ELF-1 (cell line): ENCODE measurements at places on chromosomes 11 and 22.

DNA sequence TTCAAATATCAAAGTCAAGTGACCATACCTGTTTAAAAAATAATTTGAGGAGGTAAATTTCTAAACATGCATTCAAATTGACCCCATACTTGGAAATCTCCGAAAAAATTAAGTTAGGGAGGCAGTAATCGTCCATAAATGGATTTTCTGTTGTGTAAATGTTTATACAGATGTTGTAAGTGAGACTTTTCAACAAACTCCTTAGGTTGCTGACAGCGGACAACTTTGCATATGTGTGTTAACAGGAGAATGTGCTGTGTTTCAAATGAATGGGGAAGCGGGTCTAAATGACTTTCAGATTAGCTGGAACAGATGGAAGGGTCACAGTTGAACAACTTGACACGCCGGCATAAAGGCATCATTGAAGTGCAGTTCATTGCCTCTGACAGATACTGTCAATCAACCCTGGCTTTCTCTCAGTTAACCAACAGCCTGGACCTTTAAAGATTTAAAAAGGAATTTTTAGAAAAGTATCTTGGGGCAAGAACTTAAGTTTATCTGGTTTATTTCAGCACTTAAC lies 98.2 kb upstream of the DBX1 start:
- DNase-seq, result no peak

GRCh38 chr22:20866736-20867135 lies 7.9 kb downstream of the SNAP29 start:
- DNase-seq, result no peak

DNA sequence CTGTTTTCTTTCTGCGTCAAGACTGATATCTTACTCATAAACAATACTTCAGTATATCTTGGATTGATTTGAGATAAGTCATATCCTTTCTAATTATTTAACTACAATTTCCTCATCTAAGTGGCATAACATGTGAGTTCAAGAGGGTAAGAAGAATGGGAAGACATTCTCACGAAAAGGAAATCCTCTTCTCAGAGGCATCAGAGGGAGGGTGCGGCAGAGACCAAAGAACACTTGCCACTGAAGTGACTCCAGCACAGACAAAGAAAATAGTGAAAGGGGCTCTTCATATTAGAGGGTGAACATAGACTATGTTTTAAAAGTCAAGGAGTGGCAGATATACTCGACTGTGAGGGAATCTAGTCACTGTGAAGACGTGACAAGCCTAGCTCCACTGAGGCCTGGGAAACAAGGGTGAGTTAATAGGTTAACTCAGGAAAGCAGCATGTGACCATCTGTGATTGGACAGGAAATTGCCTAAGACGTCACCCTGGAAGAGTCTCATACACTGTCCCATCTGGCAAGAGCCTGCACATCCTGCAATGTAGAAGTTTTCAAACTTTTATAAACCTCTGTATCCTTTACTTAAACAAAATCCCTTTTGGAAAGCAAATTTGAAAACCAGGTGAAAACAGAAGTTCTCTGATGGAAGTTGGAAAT lies 1.9 kb upstream of the MMP1 start:
- no peak for DNase-seq

DNA sequence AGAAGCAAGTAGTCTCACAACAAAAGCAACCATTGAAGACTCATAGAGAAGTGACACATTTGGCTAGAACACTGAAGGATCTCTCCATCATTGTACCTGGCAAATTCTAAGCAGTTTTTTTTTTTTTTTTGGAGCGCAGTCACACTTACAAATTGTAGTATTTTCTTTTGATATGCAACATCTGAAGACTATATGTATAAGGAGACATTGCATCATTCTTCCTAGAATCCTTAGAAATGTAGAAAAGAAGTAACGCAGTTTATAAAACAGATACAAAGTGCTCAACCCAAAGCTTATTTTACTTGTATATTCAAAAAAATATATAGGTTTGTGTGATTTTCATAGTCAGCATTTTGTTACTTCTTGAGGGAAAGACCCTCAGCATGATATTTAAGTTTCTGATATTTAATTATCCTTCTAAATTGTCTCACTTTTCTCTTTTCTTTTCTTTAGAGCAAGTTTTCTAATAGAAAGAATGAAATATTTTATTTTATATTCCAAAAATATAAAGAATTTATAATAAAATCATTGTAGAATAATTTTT lies 20.0 kb downstream of the KDM4D start:
- no peak for DNase-seq

DNA sequence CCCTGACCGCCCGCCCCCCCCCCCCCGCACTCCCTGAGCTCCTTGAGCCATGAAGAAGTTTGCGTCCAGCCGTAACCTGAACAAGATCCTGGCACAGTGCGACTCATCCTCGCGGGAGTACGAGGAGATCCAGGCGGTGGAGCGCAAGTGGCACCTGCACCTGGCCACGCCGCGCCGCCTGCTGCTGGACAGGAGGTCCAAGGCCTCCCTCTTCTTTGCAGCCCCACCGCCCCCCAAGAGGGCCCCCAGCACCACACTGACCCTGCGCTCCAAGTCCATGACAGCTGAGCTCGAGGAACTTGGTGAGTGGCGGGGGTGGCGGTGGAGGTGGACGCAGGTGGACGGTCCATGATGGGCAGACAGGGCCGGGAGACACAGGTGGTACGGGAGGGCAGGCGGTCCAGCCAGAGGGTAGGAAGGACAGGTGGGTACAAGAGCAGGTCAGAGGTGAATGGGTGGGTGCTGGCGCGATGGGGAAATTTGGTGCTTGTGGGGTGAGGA lies 32.1 kb upstream of the ACR start:
- DNase-seq, result no peak

GRCh38 chr11:120133216-120134105 lies 4.5 kb downstream of the TRIM29 start:
- peak; percentile 0 for DNase-seq

DNA sequence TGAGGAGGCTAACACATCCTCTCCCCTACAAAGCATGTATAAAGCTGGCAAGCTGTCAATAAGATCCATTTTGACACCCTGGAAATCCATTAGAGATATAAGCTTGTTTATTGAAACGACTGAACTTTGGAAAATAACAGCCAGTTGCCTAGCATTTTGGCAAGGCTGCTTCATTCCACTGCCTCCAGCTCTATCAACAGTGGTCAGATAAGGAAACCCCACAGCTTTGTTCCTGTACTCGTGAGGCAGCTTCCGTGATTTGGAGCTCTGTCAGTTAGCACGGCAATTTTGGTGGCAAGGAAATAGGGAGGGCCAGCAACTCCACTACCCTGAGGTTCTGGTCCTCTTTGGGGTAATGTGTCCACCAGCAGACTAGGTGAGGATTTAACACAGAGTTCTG lies 2.0 kb upstream of the OR51S1 start:
- no peak for DNase-seq

DNA sequence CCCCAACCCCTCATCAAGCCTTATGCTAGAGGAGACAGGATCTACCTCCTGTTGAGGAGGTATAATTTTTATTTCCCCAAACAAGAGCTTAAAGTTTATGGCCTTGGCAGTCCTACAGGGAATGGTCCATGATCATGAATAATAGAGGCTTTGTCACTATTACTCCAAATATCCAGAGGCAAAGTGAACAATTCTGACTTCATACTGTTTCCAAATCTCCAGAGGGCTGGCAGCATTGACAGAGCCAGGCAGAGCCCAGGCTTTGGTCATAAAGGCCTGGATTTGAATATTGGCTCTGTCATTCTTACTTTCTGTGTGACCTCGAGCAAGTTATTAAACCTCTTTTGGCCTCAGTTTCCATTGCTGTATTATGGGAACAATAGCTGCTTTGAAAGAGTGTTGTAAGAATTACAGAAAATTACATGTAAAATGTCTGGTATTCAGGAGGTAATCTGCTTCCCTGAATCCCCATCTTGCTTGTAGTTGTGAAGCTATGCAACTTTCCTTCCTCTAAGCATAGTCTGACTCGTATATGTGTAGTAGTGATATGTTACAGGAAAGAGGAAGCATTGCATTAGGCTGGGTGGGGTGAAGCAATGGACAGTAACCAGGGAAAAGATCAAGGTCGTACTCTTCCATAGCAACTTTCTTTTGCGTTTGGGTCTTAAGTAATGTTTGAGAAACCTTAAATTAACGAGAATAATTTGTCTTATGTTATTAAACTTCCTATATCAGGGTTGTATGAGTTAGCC lies 88.8 kb downstream of the CD44 start:
- DNase-seq, result no peak

DNA sequence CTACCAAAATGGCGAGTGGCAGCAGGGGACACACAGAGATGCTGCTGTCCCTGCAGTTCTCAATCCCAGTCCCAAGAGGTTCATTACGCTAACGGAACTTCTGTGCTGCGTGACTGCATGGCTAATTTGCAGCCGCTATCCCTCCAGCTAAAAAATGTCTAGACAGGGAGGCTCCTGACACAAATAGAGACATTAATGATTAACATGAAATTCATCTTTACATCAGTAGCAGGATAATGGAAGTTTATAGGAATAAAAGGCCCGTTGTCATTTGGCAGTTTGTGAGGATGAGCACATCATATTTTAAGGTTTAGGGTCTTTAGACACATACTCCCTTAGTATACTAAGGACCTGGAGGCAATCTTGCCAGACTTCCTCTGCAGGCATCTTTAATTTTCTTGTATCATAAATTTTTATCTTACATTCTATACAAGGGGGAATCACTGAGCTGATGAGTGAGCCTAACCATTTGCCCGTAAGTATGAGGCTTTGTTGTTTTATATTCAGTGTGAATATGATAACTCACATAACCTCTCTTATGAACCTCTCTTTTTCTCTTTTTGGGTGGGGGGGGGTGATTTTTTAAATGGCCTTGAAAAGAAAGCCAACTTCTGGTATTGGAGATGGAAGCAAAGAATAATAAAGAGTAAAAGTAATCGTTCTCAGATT lies 99.8 kb upstream of the OR9G4 start:
- DNase-seq, result no peak

DNA sequence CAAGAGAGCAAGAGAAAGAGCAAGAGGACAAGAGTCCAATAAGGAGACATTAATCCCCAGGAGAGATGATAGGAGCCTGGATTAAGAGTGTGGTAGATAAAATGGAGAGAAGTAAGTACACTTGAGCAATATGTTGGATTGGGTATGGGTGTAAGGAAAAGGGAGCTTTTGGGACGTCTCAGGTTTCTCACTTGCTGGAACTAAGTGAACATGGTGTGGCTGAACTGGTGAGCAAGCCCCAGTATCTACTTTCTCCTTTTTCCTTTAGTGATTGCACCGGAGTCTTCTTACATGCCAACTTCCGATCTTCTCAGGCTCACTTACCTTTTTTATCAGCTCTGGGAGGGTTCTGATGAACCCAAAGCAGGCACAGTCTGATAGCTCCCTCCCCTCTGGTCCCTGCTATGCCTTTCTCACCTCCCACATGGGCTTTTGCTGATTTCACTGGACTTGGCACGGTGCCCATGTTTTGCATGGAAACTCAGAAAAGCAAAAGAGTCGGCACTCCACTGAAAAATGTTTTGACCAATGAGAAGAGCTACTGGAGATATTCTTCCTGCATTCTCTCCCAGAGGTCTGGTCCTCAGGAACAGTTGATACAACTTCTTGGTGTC lies 14.5 kb upstream of the APLNR start:
- DNase-seq, result no peak

GRCh38 chr11:20926799-20927540 lies 257.6 kb downstream of the NELL1 start:
- DNase-seq, result no peak

DNA sequence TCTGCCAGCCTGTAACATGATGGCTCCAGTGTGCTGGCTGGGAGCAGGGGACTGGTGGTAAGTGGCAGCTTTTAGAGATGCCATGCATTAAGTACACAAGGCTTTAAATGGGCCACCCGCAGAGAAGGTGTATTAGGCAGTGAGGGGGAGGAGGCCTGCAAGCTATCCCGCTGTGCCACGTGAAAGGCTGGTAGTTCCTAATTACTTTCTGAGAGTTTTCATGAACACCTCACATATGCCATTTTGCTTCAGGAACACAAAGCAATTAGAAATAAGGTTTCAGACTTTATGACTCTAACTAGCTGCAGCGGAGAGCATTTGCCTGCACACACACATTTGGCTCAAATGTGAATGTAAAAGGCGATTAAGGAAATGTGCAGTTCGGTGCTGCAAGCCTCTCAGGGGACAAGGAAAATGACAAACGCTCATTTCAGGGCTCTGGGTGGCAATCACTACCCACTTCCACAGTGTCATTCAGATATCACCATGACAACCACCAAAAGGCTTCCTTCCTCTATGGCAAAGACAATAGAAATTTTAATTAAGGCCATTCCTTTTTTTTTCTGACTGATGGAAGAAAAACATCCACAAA lies 116.6 kb downstream of the PLEKHA7 start:
- DNase-seq, result peak; percentile 67

GRCh38 chr22:38051261-38051660 lies 5.9 kb upstream of the PICK1 start:
- DNase-seq, result no peak

DNA sequence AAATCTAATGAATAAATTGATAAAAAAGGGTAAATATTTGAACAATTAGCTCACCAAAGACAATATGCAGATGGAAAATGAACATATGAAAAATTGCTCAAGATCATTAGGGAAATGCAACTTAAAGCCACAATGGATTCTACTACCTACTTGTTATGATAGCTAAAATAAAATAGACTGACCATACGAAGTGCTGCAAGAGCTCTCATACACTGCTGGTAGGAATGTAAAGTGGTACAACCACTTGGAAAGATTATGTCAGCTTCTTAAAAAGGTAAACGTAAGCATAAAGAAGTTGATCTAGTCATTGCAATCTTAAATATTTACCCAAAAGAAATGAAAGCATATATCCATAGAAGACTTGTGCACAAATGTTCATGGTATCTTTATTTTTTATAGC lies 504.2 kb upstream of the ARHGAP42 start:
- DNase-seq, result no peak

GRCh38 chr11:132658696-132659095 lies 873.6 kb downstream of the OPCML start:
- DNase-seq, result no peak

GRCh38 chr11:106276126-106276525 lies 198.7 kb downstream of the AASDHPPT start:
- no peak for DNase-seq

- no peak for DNase-seq
Measured at GRCh38 chr11:76443268-76443980, 1.4 kb upstream of the EMSY start.

GRCh38 chr11:131549099-131549498 lies 178.7 kb downstream of the NTM start:
- DNase-seq, result no peak

- no peak for DNase-seq
Measured at GRCh38 chr11:109147726-109148125, 274.3 kb upstream of the C11orf87 start.

GRCh38 chr11:22359295-22359694 lies 21.1 kb downstream of the SLC17A6 start:
- no peak for DNase-seq

DNA sequence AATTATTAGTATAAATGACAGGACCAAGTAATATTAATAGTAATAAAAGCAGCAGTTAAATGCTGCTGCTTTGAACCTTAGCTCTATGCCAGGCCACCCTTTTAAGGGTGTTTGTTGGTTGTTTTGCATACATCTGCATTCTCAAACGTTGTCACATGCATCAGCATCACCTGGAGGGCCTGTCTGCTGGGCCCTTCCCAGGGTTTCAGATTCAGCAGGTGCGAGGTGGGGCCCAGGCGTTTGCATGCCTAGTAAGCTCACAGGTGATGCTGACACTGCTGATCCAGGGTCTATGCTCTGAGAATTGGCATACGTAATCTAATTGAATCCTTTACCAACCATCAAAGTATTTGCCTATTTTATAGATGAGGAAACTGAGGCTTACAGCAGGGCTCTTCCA lies 246.5 kb downstream of the CADM1 start:
- DNase-seq, result no peak
